Activated T-cell treated with anti-CD3 and anti-CD28 coated beads, Interleukin-2, amount 50 U/mL, for 48 hours (primary cell): ENCODE measurements at places on chromosomes 3 and 15.
A peak's percentile ranks its signal among the peaks of the same experiment; 100 is the strongest.

DNA sequence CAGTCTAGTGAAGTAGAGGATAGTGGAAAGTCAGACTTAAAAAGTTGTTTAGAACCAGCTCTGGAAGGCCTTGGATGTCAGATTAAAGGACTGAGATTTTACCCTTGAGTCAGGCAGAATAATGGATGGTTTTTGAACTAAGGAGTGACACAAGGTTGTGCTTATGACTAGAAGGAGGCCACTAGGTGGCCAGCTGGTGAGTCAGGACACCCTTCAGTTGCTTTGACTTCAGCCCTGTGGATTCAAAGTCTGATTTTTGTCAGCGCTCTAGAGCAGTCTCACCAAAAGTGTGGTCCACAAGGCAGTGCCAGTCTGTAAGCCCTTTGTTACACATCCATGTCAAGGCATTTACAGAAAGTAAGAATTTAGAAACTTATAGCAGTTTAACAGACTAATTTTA is 3.8 kb upstream of the GABPB1 start:
- peak; percentile 49 for DNase-seq

GRCh38 chr15:89327113-89327512 is 7.5 kb downstream of the POLG start:
- DNase-seq: no peak

DNA sequence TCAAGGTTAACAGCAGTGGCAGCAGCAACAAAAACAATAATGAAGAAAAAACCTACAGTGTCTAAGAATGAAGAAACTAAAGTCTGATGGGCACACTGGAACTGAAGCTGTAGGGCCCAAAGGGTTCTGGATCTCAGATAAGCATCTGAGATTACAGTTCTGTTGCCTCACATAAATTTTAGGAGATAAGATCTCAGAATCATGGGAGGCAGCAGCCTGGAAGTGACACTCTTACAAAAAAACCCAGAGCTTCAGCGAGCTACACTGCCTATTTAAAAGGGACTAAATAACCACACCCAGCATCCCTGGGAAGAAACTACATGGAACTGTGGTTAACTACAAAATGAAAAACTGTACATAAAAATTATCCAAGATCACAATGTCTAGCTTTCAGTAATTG is 61.2 kb downstream of the PLD1 start:
- no peak for DNase-seq

GRCh38 chr3:14915636-14916222 is 31.7 kb upstream of the NR2C2 start:
- no peak for DNase-seq

DNA sequence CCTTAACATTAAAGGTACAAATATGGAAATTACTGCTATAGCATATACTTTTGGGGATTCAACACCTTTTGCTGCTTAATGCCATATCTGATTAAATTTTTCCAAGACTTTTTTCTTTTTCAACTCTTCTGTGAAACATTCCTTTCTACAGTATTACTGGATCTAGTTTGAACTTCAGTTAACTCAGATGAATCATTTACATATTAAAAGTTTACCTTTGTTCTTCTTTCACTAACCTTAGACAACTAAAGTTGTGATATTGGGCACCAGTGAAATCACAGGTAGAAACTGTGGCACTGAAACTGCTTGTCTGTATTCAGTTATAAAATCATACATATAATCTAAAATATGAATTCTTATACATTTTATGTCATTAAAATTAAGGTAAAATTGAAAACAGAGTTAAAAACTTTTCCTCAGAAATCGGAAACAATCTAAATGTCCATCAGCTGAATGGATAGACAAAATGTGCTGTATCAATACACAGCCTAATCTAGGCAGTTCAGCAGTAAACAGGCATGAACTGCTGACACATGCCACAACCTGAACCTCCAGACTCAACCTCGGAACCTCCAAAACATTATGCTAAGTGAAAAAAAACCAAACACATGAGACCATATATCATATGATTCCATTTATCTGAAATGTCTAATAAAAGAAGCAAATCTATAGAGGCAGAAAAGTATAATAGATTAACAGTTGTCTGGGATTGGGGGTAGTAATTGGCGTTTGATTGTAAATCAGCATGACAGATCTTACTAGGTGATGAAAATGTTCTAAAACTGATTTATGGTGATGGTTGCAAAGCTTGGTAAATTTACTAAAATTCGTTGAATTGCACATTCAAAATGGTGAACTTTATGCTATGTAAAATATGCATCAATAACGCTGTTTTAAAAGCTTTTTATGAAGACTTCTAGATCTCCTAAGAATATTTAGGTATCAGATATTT is 50.0 kb downstream of the PPARG start:
- DNase-seq: no peak

GRCh38 chr3:14522129-14522691 is 17.9 kb downstream of the GRIP2 start:
- no peak for DNase-seq

GRCh38 chr15:58492661-58493397 is 61.0 kb downstream of the LIPC start:
- no peak for DNase-seq

DNA sequence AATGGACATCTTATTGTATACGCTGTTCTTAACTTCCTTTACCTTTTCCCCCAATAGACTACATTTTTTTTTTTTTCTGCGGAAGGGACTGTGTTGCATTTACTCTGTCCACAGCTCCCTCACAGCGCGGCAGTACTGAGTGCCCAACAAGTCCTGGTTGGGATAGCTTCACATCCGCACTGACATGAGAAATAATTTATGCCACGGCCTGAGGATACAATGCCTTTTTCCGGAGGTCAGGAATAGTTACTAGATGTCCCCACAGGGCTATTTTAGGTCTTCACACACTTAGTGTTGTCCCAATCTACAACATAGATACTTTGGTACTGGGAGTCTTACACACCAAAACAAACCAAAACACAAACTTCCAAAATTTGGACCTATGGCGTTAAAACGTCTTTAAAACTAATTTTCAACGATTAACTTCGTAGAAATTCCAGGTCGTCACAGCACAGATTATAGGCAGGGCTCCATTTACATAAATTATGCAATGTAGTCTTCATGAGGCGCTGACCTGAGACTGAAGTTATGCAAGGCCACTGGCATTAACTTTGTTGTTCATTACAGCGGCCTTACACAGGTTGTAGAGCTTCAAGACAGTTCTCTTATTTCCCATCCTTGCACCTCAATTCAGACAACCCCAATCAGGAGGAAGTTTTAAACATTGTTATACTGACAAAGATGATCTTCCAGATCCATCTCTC is 989 bp upstream of the PPIB start:
- DNase-seq: no peak

- DNase-seq: no peak
Observed at GRCh38 chr3:157103860-157104259, 56.1 kb downstream of the CCNL1 start.

GRCh38 chr3:82978368-82978767 is 1216.9 kb upstream of the GBE1 start:
- no peak for DNase-seq

GRCh38 chr3:51669241-51670052 is 1.6 kb upstream of the TEX264 start:
- peak; percentile 92 for DNase-seq

GRCh38 chr3:46659285-46659684 is 34.2 kb downstream of the ALS2CL start:
- DNase-seq: no peak

DNA sequence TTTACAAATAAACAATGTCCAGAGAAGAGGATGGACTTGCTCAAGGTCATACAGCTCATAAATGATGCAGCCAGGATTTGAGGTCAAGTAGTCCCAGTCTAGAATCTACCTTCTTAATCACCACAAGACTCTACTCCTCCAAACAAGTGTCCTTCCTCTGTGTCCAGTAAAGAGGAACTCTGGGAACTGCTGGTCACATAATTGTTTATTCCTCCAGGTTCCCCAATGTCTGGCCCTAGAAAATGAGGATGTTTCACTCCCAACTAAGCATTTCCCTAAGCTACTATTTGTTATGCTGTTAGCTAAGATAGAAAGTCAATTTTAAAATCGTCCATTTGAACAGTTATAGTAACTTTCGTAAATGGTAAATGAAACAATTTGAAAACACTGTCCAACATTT is 192.4 kb downstream of the FHIT start:
- DNase-seq: no peak

DNA sequence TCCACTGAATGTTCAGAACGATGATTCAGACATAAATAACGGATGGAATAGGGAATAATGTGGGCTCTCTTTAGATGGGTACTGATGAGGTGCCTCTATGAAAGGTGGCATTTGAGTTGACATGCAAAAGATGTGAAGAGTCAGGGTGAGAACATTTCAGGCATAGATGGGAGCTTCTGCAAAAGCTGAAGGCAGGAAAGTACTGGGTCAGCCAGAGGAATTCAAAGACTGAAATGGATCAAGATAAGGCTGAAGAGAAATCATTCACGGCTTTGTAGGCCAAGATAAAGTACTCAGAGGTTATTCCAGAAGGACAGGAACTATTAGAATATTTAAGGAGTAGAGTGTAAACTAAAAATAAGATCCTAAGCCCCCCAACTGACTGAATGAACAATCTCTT is 189.6 kb upstream of the MCTP2 start:
- no peak for DNase-seq

GRCh38 chr3:117059067-117059955 is 349.7 kb downstream of the TUSC7 start:
- no peak for DNase-seq

GRCh38 chr15:65085990-65086679 is 9.6 kb downstream of the KBTBD13 start:
- DNase-seq: peak; percentile 38

DNA sequence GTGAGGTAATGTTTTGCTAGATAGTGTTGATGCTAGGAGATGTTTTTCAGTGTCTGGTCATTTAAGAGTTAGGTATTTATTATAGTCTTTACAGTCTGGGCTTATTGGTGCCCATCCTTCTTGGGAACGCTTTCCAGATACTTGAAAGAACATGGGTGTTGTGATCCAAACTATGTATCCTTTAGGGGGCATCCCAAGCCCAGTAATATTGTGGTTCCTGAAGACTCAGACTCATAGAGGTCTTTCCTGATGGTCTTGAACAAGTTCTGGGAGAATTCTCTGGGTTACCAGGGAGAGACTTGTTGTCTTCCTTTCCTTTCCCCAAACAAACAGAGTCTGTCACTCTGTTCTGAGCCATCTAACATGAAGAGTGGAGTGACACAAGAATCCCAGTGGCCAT is 99.7 kb upstream of the LRRC3B start:
- no peak for DNase-seq

DNA sequence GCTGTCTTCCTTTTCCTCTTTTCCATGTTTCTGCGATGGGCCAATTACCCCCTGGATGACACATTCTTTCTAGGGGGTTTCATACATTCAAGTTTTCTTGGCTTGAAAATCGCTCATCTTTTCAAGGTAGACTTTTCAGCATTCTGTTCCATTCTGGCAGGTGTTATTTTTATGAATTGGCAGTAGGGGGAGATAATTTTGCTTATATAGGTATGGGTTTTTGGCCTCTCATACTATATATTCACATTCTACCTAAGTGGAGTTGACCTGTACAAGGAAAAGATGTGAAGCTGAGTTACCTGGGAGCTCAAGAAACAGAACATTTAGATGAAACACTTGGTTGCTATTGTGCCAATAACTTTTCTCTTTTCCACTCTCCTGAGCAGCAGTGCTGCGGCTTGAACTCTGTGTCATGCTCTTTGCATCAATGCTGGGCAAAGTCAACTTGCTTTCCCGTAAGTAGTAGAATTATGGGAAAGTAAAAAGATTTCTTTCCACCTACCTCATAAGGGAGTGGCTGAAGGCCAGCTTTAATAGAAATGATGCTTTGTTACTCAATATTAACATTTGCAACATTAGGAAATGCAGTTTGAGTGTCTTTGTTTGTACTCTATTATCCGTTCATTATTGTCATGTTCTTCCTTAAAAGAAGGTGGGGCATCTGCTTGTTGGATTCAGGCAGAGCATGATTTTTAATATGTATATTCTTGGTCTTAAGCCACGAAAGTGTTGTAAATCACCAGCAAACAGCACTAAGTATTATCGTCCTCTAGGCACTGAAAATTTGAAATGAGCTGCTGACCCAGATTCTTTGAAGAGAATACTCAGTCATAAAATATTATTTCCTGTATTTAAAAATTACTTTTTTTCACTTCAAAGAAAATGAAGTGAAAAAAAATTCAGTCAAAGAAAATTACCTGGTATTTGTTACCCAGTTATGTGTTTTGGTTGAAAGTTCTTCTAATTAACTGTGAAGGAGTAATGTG is 27.7 kb upstream of the MFSD1 start:
- DNase-seq: no peak

GRCh38 chr3:30667280-30667651 is 60.9 kb downstream of the TGFBR2 start:
- no peak for DNase-seq

GRCh38 chr3:112629425-112629824 is 11.5 kb downstream of the CCDC80 start:
- DNase-seq: no peak

GRCh38 chr15:81899730-81900129 is 146.1 kb downstream of the MEX3B start:
- no peak for DNase-seq

DNA sequence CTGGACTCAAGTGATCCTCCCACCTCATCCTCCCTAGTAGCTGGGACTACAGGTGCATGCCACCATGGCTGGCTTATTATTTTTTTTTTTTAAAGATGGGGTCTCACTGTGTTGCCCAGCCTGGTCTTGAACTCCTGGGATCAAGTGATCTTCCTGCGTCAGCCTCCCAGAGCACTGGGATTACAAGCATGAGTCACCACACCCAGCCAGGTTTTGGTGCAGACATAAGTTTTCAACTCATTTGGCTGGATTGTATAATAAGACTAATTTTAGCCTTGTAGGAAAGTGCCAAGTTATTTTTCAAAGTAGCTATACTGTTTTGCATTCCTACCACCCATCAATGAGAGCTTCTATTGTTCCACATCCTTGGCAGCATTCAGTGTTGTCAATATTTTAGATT is 32.1 kb downstream of the BUB1B start:
- no peak for DNase-seq

DNA sequence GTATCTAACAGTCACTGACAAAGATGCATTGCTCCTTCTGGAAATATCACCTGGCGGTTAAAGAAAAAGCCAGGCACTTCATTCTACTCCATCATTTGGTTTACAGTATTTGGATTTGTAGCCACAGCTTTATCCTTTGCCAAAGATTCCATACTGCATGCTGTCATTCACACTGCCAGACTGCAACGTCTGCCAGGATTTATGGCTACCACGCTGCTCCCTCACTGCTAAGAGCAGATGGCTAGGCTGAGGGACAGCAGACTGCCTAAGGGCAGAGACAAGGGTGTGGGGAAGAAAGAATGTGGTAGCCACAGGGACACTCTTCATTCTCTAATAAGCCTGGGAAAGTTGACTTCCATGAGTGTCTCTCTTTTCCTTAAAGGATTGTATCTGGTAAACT is 1047.0 kb downstream of the TUSC7 start:
- no peak for DNase-seq

DNA sequence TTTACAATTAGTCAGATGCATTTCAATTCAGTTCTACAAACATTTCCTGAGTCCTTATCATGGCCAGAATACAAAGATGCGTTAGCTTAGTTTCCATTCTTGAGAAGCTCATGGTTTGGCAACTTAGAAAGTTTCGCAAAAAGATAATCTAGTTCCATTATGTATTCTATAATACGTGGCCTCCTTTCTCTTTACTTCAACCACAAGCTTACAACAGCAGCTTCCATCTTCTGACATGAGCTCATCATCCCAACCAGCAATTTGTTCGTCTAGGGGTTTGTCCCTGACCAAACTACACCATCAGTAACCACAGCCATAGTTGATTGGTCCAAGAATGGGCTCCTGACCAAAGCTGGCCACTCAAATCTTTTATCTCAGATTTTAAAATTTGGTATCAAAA is 267.6 kb upstream of the TBC1D5 start:
- no peak for DNase-seq
